ENCODE measurements at places on chromosomes 1 and 21. TPM values are rescaled to one million over a fixed set of nuclear protein-coding genes. Genes with fewer than 3 reads are reported as not detected.
A peak's percentile ranks its signal among the peaks of the same experiment; 100 is the strongest.

DNA sequence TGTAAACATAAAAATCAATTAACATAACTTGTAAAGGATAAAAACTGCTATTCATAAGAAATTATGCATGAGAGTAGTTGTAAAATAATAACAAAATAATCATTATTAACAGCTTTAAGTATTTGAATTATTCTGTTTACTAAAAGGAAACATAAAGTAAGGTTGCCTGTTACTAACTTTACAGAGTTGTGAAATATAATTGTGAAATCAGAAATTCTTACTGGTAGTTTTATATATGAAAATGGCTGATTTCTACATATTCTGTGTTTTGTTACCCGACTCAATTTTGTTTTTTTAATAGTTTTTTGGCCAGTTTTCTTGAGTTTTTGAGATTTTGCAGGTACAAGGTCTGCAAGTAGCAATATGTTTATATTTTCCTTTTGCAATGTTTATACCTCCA is 27.8 kb downstream of the FNBP1L start:
- no peak overlapping the region for H3K4me3 ChIP-seq
- no peak overlapping the region for H3K27ac ChIP-seq
- no peak for DNase-seq
- no peaks in the 10 kb centered on the region for H3K36me3 ChIP-seq
- no peaks in the 10 kb centered on the region for H3K4me1 ChIP-seq

GRCh38 chr1:165816157-165816556 is 11.3 kb upstream of the UCK2 start:
- H3K36me3 ChIP-seq, result no peaks in the 10 kb centered on the region
- no peak overlapping the region for H3K4me3 ChIP-seq
- no peak overlapping the region for H3K27ac ChIP-seq

- peaks cover 31% of the 10 kb centered on the region for H3K4me1 ChIP-seq
- H3K27ac ChIP-seq, result no peak overlapping the region
- H3K4me3 ChIP-seq, result no peak overlapping the region
- no peak for DNase-seq
- no peaks in the 10 kb centered on the region for H3K36me3 ChIP-seq
- peaks cover 4% of the 10 kb centered on the region for H3K27me3 ChIP-seq
Observed at GRCh38 chr1:223709598-223709997, 2.7 kb upstream of the CAPN2 start.

GRCh38 chr1:156618853-156619581 is at the start of gene HAPLN2:
Gene HAPLN2 (plus strand): TSS chr1:156619415. CDS start chr1:156623491, 4,076 bp downstream.
- H3K27ac ChIP-seq, result no peak within 1 kb of the TSS
- H3K36me3 ChIP-seq, result no peaks in the 10 kb centered on the region
- no peaks in the 10 kb centered on the region for H3K4me1 ChIP-seq
- no peak for DNase-seq
- H3K4me3 ChIP-seq, result no peak within 1 kb of the TSS

LENEP gene
- not detected for total RNA-seq

CHIA gene
- total RNA-seq, result not detected

- peak within 1 kb of the TSS; percentile 18 for H3K27ac ChIP-seq
- no peaks in the 10 kb centered on the region for H3K27me3 ChIP-seq
- peak within 1 kb of the TSS; percentile 71 for H3K4me3 ChIP-seq
- peaks cover 10% of the 10 kb centered on the region for H3K4me1 ChIP-seq
- no peaks in the 10 kb centered on the region for H3K36me3 ChIP-seq
Observed at GRCh38 chr1:26529655-26530409, at the start of gene RPS6KA1. Gene RPS6KA1 (plus strand): TSS chr1:26529761. CDS start chr1:26529921, 160 bp downstream.

GRCh38 chr1:172117800-172118199 is 276.5 kb downstream of the DNM3 start:
- H3K4me3 ChIP-seq, result peak overlapping the region; percentile 17
- DNase-seq, result peak; percentile 32
- H3K27me3 ChIP-seq, result no peaks in the 10 kb centered on the region
- H3K27ac ChIP-seq, result no peak overlapping the region
- no peaks in the 10 kb centered on the region for H3K36me3 ChIP-seq

DNA sequence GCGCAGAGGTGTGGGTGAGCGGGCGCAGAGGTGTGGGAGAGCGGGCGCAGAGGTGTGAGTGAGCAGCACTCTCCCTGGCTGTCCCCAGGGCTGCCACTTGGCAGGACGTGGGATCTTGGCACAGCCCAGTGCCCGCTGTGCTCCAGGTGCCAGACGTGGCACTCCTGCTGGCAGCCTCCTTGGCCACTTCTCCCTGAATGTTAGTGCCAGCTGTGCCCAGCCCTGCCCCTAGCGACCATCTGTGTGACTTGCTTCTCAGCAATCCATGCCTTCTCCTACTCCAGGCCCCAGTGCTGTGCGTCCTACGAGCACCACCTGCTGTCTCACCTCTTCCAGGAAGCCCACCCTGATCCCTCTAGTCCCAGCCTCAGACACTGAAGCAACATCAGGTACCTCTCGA is 30.5 kb downstream of the KRTAP10-1 start:
- no peak overlapping the region for H3K4me3 ChIP-seq
- H3K27me3 ChIP-seq, result peaks cover 30% of the 10 kb centered on the region
- no peak overlapping the region for H3K27ac ChIP-seq
- DNase-seq, result no peak
- peaks cover 16% of the 10 kb centered on the region for H3K4me1 ChIP-seq

GRCh38 chr1:167996266-167996665 is 59.4 kb upstream of the MPC2 start:
- no peak overlapping the region for H3K4me3 ChIP-seq
- DNase-seq, result no peak
- H3K27ac ChIP-seq, result no peak overlapping the region
- H3K36me3 ChIP-seq, result no peaks in the 10 kb centered on the region

MAN1C1 gene
- total RNA-seq, result 65.5 TPM

GRCh38 chr21:21921410-21922232 is 923.4 kb downstream of the NCAM2 start:
- H3K36me3 ChIP-seq, result no peaks in the 10 kb centered on the region
- DNase-seq, result no peak
- no peaks in the 10 kb centered on the region for H3K27me3 ChIP-seq
- no peak overlapping the region for H3K4me3 ChIP-seq
- no peaks in the 10 kb centered on the region for H3K4me1 ChIP-seq
- H3K27ac ChIP-seq, result no peak overlapping the region

DNA sequence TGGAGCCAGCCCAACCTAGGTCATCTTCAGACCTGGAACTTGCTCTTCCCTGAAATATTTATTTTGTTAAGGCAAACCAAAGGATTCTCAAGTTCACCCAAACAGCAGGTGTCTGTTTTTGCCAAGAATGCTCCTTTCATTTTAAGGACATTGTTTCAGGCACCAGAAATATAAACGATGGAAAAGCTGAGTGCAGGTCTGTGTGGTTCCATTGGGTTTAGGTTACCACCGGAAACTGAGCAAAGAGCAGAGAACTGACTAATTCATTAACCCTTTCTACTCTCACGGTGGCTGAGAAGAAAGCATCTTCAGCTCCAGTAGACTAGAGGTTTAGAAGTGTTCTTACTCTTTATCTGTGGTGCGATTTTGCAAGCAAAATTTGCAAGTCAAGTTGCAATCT is 38.0 kb upstream of the ZC3H11B start:
- no peak for DNase-seq
- no peaks in the 10 kb centered on the region for H3K27me3 ChIP-seq
- H3K27ac ChIP-seq, result no peak overlapping the region
- no peak overlapping the region for H3K4me3 ChIP-seq
- H3K36me3 ChIP-seq, result no peaks in the 10 kb centered on the region

DNA sequence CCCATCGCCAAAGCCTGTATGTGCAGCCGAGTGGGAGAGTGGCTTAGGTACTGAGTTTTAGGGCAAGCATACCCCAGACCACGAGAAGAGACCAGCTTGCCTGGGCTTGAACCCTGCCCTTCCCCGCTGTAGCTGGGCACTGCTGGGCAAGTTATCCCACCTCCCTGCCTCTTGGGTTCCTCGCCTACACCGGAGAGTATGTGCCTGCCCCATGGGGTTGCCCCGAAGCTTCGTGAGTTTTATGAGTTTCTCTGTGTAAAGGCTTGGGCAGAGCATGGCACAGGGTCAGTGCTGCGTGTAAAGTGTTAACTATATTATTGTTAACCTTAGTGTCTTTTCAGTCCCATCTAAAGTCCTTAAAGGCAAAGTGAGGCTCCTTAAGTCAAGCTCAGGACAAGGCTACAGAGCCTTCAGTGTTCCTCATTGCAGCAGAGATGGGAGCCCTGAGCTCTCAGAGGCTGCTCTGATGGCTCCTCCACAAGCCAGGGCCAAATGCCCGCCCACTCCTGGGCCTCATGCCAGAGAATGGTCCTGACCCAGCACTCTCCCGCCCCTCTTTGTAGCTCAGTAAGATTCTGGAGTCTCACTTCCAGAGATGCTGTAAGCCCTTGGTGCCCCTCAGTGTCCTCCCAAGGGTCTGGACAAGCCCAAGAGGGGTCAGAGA is 37.0 kb upstream of the KCNA10 start:
- H3K27me3 ChIP-seq, result peaks cover 2% of the 10 kb centered on the region
- no peak overlapping the region for H3K27ac ChIP-seq
- no peak overlapping the region for H3K4me3 ChIP-seq
- no peaks in the 10 kb centered on the region for H3K36me3 ChIP-seq
- no peak for DNase-seq

GRCh38 chr1:234748066-234748465 is 138.1 kb upstream of the IRF2BP2 start:
- H3K4me1 ChIP-seq, result no peaks in the 10 kb centered on the region
- no peak overlapping the region for H3K27ac ChIP-seq
- H3K4me3 ChIP-seq, result no peak overlapping the region
- H3K27me3 ChIP-seq, result no peaks in the 10 kb centered on the region
- DNase-seq, result no peak

DNA sequence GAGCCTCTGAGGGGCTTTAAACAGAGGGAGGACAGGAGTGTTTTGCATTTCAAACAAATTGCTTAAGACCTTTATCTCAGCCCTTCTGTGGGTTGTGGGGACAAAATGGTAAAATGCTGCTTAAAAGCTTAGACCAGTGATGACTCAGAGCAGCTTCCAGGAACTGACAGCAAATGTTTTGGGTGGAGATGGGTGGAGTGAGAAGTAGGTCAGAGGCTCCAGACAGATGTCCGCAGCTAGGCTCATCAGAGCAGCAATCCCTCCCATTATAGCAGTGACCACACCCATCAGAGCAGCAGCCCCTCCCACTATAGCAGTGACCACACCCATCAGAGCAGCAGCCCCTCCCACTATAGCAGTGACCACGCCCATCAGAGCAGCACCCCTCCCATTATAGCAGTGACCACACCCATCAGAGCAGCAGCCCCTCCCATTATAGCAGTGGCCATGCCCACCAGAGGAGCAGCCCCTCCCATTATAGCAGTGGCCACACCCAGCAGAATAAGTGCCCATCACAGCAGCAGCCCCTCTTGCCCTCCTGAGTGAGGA is 532.2 kb downstream of the MATN1 start:
- H3K27me3 ChIP-seq, result no peaks in the 10 kb centered on the region
- no peak overlapping the region for H3K4me3 ChIP-seq
- H3K27ac ChIP-seq, result peak overlapping the region; percentile 78
- H3K4me1 ChIP-seq, result no peaks in the 10 kb centered on the region

ARL8A gene
- 70.2 TPM for total RNA-seq

CFHR1 gene
- total RNA-seq, result not detected

- H3K36me3 ChIP-seq, result no peaks in the 10 kb centered on the region
- no peaks in the 10 kb centered on the region for H3K27me3 ChIP-seq
- no peaks in the 10 kb centered on the region for H3K4me1 ChIP-seq
Observed at GRCh38 chr1:197763307-197763706, 12.0 kb downstream of the DENND1B start.

- no peaks in the 10 kb centered on the region for H3K36me3 ChIP-seq
- H3K27ac ChIP-seq, result peak overlapping the region; percentile 9
- peak; percentile 35 for DNase-seq
- peaks cover 59% of the 10 kb centered on the region for H3K4me1 ChIP-seq
Observed at GRCh38 chr1:1171546-1172340, 1.9 kb upstream of the TTLL10 start.

- H3K4me1 ChIP-seq, result no peaks in the 10 kb centered on the region
- no peaks in the 10 kb centered on the region for H3K36me3 ChIP-seq
- no peak overlapping the region for H3K27ac ChIP-seq
- DNase-seq, result no peak
Observed at GRCh38 chr1:160159846-160160245, 8.4 kb downstream of the ATP1A4 start.

ST6GALNAC5 gene
- total RNA-seq, result not detected

NPHP4 gene
- total RNA-seq, result 10.5 TPM

DNA sequence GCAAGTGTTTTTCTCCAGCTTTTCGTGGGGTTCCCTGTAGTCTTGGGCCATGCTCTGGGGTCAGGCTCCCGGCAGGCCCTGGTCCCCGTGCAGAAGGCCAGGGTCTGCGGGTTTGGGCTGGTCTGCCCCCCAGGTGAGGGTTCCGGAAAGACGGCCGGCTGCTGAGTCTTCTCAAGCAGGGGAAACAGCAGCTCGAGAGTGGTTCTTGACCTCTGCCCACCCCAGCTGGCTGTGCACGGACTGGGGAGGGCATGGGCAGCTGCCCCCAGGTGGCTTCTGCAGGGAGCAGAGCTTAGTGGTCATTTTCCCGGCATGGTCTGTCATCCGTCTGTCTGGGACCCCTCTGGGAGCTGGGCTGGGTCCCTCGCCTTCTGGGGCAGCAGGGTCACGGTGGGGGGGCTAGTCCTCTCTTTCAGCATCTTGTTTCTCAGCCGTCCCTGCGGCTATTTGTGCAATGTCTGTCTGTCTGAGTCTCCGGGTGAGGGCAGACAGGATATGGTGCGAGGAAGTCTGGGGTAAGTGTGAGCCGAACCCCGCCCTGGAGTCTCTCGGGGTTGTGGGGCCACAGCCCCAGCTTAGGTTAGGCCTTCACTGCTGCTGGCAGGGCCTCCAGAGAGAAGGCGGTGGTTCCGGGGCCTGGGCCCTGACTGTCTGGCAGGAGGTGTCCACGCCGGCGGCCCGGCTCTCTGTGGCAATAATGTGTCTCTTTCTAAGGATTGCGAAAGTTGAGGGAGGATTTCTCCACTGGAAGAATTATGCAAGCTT is 6.1 kb downstream of the SKI start:
- peaks cover 3% of the 10 kb centered on the region for H3K36me3 ChIP-seq
- H3K4me3 ChIP-seq, result peak overlapping the region; percentile 84
- no peaks in the 10 kb centered on the region for H3K27me3 ChIP-seq
- peak; percentile 70 for DNase-seq
- H3K4me1 ChIP-seq, result peaks cover 100% of the 10 kb centered on the region

FAM163A gene
- total RNA-seq, result 0.25 TPM

GRCh38 chr1:44584167-44584566 is 90.1 kb downstream of the TMEM53 start:
- H3K36me3 ChIP-seq, result no peaks in the 10 kb centered on the region
- peaks cover 27% of the 10 kb centered on the region for H3K27me3 ChIP-seq
- no peaks in the 10 kb centered on the region for H3K4me1 ChIP-seq

GRCh38 chr1:50930193-50930592 is 29.9 kb downstream of the FAF1 start:
- no peaks in the 10 kb centered on the region for H3K36me3 ChIP-seq
- no peak overlapping the region for H3K4me3 ChIP-seq
- no peak for DNase-seq

DNA sequence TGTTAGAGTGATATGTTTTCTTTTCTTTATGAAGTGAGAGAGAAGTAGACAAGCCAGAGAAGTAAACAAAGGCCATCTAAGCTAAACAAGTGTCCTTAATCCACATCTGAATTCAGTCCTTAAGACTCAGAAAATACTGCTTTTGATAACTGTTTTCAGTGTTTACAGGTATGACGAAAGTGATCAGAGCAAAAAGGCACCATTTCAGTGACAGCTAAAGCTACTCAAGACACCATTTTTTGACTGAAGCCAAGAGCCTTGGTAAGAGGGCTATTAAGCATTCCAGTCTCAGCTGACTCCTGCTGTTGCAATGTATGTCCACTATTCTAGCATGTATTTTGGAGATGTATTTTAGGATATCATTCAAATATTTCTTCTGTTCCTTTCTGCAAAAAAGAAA is 4.1 kb downstream of the KMO start:
- no peak for DNase-seq
- H3K27me3 ChIP-seq, result no peaks in the 10 kb centered on the region
- no peak overlapping the region for H3K4me3 ChIP-seq
- H3K4me1 ChIP-seq, result peaks cover 8% of the 10 kb centered on the region
- no peaks in the 10 kb centered on the region for H3K36me3 ChIP-seq

PLPPR4 gene
- not detected for total RNA-seq

All from T-cell (primary cell).